Activated CD8-positive, alpha-beta memory T cell treated with anti-CD3 and anti-CD28 coated beads for 48 hours (primary cell): ENCODE measurements at places on chromosomes 3 and 15.

GRCh38 chr3:127070776-127071175, 87.9 kb downstream of the PLXNA1 start:
- no peak for DNase-seq

DNA sequence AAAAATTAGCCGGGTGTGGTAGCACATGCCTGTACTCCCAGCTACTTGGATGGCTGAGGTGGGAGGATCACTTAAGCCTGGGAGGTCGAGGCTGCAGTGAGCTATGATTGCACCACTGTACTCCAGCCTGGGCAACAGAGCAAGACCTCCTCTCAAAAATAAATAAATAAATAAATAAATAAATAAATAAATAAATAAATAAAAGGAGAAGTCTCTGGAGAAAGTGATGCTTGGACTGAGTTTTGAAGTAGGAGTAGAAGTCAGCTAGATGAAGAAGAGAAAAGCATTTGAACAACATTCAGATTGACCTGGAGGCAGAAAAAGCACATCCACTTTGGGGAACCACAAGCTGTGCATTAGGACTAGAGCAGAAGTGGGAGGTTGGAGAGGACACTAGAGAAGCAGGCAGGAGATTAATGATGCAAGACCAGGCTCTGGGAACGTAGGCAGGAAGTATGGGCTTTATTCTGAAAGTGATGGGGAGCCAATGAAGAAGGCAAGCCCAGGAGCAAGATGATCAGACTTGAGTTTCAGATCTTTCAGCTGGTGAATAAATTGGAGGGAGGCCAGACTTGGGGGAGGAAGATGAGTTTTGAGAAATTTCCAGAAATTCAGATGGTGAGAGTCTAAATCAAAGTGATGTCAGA, 48.7 kb downstream of the KLHL6 start:
- no peak for DNase-seq

- no peak for DNase-seq
Observed at GRCh38 chr3:153495422-153495821, 333.4 kb downstream of the RAP2B start.

GRCh38 chr3:32293903-32294302, 55.4 kb downstream of the CMTM8 start:
- no peak for DNase-seq

GRCh38 chr15:39783244-39783820, 691 bp upstream of the FSIP1 start:
- no peak for DNase-seq

- DNase-seq = no peak
Observed at GRCh38 chr3:141331377-141332318, 36.7 kb upstream of the ZBTB38 start.

DNA sequence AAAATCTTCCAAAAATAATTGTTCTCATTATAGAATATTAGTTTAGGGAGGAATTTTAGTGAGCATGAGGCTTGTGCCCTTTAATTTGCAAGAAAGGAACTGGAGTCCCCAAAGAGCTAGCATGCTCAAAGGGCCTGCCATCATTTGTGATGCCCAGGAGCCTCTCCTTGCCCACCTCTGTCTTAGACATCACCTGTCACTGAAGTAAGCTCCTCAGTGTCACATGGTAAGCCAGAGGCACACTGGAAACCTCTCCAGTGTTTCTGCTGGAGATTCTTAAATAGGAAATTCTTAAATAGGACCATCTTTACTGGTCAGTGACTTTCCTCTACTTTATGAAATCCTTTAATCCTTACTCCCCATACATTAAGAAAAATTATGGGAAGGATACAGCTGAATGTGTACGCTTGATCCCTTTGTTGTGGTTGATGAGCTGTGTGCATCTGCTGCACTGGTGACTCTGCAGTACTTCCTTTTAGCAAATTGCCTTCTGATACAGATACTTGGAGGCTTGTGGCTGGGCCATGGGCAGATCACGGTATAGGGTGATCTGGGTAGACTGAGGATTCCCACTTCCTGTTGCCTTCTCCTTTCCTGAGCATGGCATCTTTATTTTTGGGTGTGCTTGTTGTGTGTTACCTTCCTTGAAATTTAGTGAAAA, 197.4 kb downstream of the KLHL25 start:
- DNase-seq = no peak

GRCh38 chr3:100230710-100231109, 30.1 kb upstream of the TBC1D23 start:
- no peak for DNase-seq

GRCh38 chr3:152360966-152361365, 92.2 kb downstream of the MBNL1 start:
- DNase-seq = no peak
